ENCODE measurements at places on chromosomes 7 and 10. TPM values are rescaled to one million over a fixed set of nuclear protein-coding genes. Genes with fewer than 3 reads are reported as not detected.

The ATOH7 gene
- not detected for total RNA-seq

The HTRA1 gene
- not detected for total RNA-seq

The ZNF33B gene
- total RNA-seq: 5.8 TPM

The SAP25 gene
- 1.5 TPM for total RNA-seq

The SRRM3 gene
- not detected for total RNA-seq

The CPXM2 gene
- not detected for total RNA-seq

Data from HT-29 (cell line).